ENCODE measurements at places on chromosomes 1 and 21. TPM values are rescaled to one million over a fixed set of nuclear protein-coding genes. Genes with fewer than 3 reads are reported as not detected.

Gene CDK18
- polyA plus RNA-seq = 118 TPM

Gene DSTYK
- polyA plus RNA-seq = 20.9 TPM

Gene HORMAD1
- polyA plus RNA-seq = 0.21 TPM

Gene DISP3
- polyA plus RNA-seq = 28.5 TPM

- no peak for DNase-seq
Measured at GRCh38 chr1:248815407-248816034, 10.2 kb downstream of the SH3BP5L start.

- no peak for DNase-seq
Measured at GRCh38 chr1:43954036-43954435, 7.3 kb downstream of the IPO13 start.

DNA sequence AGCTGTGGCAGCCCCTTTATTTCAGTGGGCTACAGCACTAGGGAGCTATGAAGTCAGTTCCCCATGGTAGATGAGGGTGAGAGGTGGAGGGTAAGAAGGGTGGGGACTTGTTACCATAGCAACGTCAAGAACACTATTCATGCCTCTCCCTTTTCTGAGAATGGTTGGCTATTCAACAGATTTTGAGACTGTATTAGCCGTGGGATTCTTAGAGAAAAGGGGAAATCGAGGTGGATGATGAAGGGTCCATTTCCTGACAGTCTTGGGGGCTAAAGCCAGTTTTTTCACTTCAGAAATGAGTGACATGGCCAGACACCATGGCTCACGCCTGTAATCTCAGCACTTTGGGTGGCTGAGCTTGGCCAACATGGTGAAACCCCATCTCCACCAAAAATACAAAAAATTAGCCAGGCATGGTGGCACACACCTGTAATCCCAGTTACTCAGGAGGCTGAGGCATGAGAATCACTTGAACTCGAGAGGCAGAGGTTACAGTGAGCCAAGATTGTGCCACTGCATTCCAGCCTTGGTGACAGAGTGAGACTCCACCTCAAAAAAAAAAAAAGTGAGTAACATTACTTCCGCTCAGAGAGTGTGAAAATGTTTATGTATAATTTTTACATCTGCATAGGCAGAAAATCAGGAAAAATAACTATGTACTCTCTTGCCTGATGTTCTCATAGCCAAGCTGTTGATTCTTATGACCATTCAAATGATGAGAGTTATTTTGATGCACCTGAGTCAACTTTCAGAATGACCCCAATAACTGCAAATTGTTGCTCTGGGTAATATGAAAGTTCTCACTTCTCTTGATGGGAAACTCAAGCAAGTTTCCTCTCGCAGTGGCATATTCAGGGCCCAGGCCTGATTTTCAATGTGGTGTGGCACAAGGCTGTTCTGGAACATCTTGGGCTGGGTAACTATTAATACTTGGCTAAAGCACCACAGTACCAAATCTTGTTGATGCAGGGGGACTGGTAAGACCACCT lies 23.2 kb upstream of the RGSL1 start:
- DNase-seq = no peak

DNA sequence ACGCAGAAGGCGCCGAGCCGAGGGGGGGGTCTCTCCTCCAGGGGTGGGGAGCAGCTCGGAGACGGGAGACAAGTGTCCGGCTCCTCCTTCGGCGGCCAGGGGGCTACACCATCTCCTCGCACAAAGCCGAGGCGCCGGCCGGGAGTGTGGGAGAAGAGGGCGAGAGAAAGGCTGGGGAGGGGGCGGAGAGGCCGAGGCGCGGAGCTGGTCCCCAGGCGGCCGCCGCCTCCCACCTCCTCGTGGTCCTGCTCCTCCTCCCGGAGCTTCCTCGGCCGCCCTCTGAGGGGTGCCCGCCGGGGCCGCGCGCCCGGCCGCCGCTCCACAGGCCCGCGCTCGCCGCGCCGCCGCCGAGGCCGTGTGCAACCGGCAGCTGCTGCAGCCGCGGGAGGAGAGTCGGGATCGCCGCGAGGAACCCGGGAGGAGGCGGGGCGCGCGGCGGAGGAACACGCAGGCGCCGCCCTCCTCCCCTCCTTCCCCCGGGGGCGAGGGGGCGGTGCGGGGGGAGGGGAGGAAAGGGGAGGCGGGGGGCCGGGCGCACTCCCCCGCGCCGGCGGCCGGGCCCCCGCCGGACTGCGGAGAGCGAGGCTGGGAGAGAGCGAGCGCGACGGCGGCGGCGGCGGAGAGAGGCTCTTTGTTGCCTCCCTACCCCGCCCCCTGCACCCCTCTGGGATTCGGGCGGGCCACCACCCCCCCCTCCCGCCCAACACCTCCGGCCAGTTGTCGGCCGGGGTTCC lies at the start of gene ENAH:
Gene ENAH (minus strand): TSS at position 395 of the 734 bp plus-strand sequence. CDS start 433 bp downstream, outside the sequence.
- DNase-seq = peak; percentile 86

- DNase-seq = no peak
Measured at GRCh38 chr1:85596947-85597346, 16.4 kb downstream of the CCN1 start.

DNA sequence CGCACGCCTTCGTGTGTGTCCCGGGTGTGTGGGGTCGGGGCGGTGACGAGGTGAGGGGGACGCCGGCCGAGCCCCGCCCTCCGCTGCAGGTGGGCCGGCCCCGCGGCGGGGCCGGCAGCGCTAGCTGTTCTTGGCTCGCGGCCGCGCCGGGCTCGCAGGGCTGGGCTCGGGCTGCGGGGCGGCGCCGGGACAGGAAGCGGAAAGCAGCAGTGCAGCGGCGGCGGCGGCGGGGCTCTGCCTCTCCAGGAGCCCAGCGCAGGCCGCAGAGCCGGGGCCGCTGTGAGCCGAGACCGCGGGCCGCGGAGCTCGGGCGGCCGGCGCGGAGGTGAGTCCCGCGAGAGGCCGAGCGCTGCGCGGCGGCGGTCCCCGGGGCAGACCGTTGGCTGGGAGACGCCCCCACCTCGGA lies at the start of gene VANGL1:
Gene VANGL1 (plus strand): TSS at position 209 of the 406 bp plus-strand sequence. CDS start 9,444 bp downstream, outside the sequence.
- no peak for DNase-seq

DNA sequence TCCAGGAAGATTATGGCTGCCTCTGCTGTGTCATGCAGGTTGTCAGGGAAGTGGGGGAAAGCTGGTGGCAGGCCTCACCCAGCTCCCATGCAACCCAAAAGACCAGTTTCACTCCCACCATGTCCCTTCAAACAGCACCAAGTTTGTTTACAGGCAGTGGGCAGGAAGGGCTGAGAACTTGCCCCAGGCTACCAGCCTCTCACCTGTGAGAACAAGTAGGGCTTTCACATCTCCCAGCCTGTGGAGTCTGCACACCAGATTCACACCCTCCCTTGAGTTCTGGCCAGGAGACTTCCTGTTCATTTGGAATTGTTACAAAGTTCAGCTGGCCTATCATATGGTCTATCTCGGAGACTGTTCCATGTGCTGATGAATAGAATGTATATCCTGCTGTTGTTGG lies 27.8 kb downstream of the RPAP2 start:
- DNase-seq = no peak

DNA sequence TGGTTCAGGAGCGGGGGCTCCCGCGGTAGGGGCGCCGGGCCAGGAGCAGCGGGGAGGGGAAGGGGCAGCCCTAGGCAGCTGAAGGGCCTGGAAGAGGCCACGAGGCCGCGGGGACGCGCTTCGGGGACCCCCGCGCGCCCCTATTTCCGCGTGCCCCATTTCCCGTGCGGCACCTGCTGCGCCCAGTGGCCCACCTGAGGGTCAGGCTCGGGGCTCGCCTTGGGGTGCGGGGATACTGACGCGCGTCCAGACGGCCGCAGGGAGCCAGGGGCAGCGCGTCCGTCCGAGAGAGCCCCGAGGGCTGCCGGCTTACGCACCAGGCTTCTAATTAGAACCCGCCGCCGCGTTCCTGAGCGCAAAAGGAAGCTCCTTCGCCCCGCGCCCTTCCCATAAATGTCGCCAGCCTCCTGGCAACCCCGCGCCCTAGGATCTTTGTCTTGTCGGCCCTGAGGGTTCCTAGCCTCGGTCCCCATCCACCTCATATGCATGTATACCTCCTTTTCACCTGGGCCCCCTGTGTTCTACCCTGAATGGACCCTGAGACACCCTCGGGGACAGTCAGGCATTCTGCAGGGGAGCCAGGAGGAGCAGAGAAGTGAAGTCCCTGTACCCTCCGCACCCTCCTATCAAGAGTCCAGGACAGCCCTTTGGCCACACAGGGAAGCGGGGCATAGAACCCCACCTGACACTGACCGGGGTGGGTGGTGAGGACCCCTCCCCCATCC lies 1.8 kb downstream of the WNT3A start:
- DNase-seq = no peak

GRCh38 chr1:224703702-224704101 lies 87.6 kb downstream of the CNIH3 start:
- no peak for DNase-seq

DNA sequence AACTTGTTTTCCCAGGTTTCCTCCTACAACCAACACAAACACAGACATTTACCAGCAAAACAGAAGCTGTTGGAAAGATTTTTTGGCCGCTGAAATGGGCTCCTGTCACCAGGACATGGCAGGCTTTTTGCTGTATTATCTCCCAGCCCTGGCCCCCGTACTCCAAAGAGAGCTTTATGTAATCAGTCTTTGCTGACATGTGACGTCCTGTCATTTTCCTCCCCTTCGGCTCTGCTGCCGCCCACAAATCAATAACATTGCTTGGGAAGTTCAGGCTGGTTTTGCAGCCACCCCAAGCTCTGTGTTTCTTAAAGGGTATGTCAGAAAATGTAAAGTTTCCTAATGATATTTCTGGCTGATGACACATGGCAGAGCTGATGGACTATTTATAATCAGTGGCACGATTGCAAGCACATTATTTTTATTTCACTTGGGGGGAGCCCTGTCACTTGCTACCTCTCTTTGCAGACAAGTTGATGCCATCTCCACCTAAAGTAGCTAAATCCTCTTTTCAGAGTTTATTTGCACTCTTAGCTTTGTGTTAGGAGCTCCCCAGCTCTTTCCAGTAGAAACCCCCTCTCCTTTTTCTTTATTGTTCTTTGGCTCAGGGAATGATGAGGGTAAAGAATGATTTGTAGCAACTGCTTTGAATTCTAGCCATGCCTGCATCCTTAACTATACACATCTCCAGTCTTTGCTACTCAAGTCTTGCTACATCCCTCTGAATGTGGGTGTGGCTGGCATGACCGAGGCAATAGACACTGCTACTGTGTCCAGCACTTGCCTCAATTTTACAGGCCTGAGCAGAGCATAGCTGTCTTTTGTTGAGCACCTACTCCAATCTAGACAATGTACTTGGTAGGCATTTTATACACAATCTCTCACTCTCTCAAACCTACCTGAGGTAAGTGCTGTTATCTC lies 67.3 kb downstream of the ELAVL4 start:
- no peak for DNase-seq

GRCh38 chr1:42096554-42096953 lies 56.7 kb upstream of the GUCA2B start:
- no peak for DNase-seq

- no peak for DNase-seq
Measured at GRCh38 chr1:63665824-63666223, 72.6 kb downstream of the PGM1 start.

GRCh38 chr1:173149887-173150286 lies 57.2 kb downstream of the TNFSF4 start:
- no peak for DNase-seq

DNA sequence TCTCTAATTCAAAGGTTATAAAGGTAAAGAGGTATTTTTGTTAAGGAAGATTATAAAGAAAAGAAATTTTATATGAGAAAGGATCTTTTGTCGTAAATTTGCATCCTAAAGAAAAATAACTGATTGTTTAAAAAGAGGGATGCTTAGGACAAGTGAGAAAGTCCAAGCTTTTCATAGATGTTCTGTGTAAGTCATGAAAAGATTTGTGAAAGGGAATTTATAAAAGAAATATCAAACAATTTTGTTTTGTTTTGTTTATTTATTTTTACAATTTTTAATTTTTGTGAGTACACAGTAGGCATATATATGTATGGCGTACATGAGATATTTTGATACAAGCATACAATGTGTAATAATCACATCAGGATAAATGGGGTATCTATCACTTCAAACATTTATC lies 145.2 kb downstream of the ADSS2 start:
- no peak for DNase-seq

GRCh38 chr1:12387641-12388040 lies 157.8 kb downstream of the VPS13D start:
- no peak for DNase-seq

GRCh38 chr1:45998020-45998617 lies 134.3 kb downstream of the PIK3R3 start:
- DNase-seq = peak; percentile 45

DNA sequence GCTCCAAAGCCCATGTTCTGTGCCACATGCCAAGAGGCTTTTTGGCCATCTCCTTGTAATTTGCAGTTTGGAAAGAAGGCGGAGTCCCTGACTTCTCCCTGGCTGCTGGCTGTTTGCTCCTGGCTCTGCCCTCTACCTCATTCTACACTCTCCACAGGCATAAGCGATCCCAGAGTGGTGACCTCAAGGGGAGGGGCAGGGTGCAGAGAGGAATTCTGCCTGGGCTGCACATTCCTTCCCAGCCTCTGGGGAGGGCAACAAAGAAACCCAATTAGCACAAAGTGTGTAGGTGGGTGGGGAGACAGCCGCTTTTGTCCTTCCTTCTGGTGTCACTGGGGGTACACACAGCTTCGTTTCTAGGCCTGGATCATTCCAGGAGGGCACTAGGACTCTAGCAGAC lies 95.3 kb downstream of the HIVEP3 start:
- no peak for DNase-seq

DNA sequence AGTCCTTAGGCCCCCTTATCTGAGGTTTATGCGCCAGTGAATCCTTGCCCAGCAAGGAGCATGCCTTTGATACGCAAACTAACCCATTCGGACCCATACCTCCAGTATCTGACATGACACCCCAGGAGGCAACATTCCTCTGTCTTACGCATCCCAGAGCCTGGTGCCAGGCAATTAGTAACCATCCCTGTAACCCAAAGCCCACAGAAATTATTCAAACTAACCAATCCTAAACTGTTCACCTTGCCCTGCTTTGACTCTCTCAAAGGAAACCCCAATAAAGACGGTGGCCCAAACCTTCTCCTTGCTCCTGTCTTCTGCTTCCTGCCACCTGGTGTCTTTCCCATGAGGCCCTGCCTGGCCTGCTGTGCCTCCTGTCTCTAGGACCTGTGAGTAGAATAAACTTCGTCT lies 36.4 kb downstream of the ZNF496 start:
- no peak for DNase-seq

DNA sequence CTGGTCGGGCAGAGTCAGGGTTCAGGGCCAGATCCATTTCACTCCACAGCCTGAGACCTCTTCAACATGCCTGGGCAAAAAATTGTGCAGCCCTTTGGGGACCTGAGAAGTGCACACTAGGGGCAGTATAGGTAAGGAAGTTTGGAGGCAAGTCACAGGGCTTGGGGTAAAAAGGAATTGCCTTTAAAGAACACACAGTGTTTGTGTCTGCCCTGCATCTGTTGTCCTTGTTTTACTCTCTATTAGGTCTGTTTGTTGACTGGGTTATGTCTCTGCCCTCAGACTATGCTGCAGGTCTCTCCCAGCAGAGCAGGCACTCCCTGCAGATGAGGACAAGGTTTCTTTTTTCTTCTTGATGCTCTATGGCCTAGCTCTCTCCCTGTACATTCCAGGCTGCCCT lies 22.0 kb downstream of the LDLRAD2 start:
- DNase-seq = no peak

- DNase-seq = no peak
Measured at GRCh38 chr1:76269155-76269554, 194.6 kb downstream of the ST6GALNAC3 start.

GRCh38 chr1:207050480-207051190 lies 373 bp downstream of the YOD1 start:
- peak; percentile 93 for DNase-seq

Measured in spinal cord (tissue), 10 donors.